ENCODE measurements at places on chromosomes 2 and 18.

- DNase-seq: no peak
These were observed 69.7 kb downstream of the RNF144A start for GRCh38 chr2:6986912-6987361.

- DNase-seq: no peak
These were observed 8.4 kb upstream of the CD226 start for GRCh38 chr18:69956057-69956456.

- no peak for DNase-seq
These were observed 1.2 kb upstream of the CDK5R2 start for GRCh38 chr2:218958276-218958675.

GRCh38 chr18:8869696-8870095 lies 164.3 kb downstream of the MTCL1 start:
- no peak for DNase-seq

GRCh38 chr18:75208836-75209128 lies 157 bp downstream of the PTGR3 start:
- no peak for DNase-seq

DNA sequence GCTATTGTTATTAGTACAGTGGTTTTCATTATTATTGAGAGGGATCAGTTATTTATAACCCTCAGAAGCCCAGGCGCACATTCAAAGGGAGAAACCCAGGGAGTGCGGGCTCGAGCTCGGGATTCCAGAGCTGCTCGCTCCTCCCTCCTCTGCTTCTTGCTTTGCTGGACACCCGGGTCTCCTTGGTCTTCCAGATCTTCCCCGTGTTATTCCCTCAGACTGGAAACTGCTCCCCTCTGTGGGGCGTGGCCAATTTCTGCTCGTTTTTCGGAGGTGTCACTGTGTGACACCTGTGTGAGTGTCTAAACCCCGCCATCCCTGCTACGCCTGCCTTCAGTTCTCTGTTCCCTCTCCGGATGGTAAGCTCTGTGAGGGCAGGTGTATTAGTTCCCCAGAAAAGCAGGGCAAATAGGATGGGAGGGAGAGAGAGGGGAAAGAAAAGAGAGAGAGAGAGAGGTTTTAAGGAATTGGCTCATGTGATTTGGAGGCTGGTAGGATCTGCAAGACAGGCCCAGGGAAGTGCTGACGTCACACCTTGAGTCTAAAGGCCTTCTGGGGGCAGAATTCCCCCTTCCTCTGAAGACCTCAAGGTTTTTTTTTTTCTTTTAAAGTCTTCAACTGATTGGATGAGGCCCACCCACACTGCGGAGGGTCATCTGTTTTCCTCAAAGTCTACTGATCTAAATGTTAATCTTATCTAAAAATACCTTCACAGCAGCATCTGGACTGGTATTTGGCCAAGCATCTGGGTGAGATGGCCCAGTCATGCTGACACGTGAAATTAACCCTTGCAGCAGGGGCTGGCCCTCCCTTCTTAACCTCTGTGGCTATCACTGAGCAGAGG lies 457.3 kb upstream of the ID2 start:
- DNase-seq: no peak

- no peak for DNase-seq
These were observed 243.5 kb downstream of the GBX2 start for GRCh38 chr2:235924675-235925063.

- DNase-seq: no peak
These were observed 247.7 kb upstream of the CCDC68 start for GRCh38 chr18:55206927-55207326.

DNA sequence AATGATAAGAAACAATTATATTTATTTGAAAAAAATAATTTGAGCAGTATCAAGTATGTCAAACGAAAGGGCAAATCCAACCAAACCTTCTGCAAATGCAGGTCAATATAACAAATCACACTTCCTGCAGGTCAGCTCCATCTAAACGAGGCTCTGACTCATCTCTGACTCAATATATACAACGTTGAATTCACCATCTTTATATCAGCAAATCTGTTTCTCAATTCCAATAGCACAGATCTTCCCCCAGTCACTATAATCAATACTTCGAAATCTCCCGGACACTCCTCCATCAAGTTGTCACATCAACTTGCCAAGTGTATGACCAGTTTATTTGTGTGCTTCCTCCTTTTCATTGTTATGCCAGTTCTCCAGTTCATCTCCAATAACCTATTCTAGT lies 388.9 kb downstream of the ZEB2 start:
- no peak for DNase-seq

DNA sequence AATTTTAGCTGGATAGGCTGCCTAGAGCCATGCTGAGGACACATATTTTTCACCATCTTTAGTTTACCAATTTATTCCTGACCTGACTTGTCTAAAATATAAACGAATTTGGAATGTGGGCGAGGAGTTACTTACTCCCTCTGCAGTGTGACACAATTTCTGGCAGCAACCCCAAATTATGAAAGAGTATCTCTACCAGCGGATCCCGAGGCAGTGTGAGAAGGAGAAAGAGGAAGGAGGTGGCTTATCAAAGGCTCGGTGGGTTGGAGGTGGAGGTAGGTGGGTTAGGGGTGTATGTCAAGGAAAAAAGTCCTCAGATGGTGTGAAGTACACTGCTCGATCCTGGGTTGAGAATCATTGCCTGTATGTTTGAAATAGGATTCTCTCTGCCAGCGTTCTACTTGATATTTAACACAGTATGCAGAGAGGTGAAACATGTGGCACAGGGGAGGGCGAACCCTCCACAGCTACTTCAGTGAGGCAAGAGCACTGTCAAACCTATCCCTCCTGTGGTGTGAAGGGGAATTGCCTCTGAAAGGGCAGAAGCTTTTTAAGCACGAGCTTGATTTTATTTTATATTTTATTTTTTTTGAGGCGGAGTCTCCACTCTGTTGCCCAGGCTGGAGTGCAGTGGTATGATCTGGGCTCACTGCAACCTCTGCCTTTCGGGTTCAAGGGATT lies 76.0 kb downstream of the RFTN2 start:
- DNase-seq: no peak

DNA sequence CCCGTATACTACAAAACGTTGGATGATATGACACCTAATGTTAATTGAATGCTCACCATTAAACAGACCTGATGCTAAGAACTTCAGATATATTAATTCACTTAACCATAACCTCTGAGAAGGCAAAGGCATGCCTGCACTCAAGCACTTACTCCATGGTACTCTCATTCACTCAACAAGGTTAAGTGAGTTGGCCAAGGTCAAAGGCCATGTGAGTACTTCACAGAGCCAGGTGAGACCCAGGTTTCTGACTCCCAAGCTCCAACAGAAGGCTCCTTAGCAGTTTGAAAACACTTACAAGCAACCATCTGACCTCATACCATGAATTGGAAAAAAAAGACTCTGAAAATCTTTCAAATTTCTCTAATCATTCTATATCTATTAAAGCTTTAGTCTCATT lies 198.8 kb downstream of the L3MBTL4 start:
- DNase-seq: no peak

DNA sequence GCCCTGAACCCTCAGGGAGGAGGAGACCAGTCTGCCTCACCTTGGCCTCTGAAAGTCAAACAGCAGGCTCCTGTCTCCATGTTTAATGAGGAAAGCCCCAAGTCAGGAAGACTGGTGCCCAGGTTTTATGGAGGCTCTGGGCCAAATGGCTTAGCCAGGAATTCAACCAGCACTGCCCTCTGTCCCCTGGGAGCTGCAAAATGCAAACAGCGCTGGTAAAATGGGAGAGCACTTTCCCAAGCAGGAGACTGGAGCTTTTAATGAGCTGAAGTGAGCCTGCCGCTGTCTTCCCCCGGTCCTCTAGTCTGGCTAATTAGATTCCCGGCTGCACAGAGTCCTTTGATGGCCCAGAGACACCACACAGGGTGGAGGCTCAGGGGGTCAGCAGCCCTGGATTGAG lies 276.0 kb upstream of the TRIB2 start:
- DNase-seq: no peak

- DNase-seq: no peak
These were observed 2135.6 kb upstream of the CELF4 start for GRCh38 chr18:39701055-39701783.

DNA sequence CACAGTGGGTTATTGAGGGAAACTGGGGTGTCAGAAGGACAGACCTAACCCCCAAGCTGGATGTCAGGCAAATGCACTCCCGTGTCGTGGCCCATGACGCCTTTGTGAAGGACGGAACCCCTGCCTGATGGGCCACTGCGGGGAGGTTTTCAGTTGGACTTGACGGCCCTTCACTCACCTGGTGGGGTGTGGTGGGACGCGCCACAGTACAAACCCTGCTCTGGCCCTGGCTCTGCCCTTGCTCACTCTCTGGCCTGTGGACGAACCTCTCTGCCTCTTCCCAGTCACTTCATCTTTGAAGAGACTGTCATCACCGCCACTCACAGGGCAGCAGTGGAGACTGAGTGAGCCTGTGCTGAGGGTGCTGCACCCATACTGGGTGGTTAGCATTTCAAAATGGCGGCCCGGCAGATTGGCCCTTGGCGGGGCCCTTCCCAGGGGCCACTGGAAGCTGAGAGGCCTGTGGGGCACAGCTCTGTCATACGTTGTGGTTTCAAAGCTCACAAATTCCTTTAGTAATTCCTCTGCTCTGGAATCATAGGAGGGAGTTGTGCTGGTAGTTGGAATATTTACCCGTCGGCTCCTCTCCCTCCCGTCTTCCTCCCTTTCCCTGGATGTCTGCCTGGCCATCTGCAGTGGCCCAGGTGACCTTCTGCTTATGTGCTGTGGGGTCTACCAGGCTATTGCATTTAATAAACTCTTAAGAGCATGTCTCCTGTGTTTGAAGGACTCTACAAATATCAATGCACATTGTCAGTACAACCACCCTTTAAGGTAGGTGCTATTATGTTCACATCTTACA lies 200.6 kb downstream of the CTIF start:
- DNase-seq: no peak

DNA sequence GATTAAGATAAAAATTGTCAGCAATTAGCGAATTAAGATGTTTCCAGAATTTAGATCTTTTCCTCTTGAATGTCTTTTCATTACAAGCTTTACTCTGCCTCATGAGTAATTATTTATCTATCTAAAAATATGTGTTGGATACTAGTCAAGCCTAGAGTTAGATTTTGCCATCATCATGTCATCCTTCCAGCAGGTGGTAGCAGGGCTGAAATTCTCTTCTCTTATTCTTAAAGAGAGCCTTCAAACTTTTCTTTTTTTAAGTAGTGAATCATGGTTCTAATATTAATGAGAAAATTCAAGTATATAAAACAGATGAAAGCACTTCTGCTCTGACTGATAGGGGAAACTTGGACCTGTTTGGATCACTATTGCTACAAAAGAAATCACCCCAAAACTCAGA lies 240.7 kb upstream of the EPAS1 start:
- DNase-seq: no peak

- no peak for DNase-seq
These were observed 14.6 kb upstream of the CHAC2 start for GRCh38 chr2:53753041-53753440.

- DNase-seq: no peak
These were observed 57.8 kb upstream of the MMADHC start for GRCh38 chr2:149645391-149645790.

GRCh38 chr18:36191711-36192110 lies 4.4 kb downstream of the MOCOS start:
- DNase-seq: no peak

DNA sequence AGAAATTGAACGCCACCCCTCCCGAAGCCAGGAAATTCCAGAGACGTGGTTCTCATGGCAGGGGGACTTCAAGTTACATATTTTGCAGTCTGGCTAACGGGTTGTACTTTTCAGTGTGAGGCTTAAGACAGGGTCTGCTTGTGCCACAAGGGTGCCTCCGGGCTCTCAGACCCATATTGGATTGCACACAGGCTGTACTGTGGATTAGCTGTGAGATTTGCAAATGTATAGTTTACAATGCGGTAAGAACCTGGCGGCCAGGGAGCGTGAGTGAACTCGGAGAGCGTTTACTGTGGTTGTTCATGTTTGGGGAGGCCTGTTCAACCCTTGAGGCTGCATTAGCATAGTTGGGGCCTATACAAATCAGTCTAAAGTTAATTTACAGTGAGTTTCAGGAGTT lies 143.9 kb upstream of the SIX2 start:
- no peak for DNase-seq

DNA sequence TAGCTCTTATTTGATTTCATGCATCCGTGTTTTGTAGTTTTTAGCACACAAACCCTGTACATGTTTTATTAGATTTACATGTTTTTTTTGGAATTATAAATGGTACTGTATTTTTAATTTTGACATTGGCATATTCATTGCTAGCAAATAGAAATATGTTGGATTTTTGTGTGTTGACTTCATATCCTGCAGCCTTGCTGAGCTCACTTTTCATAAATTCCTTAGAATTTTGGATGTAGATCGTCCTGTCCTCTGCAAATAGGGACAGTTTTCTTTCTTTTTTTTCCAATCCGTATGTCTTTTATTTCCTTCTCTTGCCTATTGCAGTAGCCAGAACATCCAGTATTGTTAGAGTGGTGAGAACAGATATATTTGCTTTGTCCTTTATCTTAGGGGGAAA lies 46.7 kb upstream of the GPR17 start:
- no peak for DNase-seq

DNA sequence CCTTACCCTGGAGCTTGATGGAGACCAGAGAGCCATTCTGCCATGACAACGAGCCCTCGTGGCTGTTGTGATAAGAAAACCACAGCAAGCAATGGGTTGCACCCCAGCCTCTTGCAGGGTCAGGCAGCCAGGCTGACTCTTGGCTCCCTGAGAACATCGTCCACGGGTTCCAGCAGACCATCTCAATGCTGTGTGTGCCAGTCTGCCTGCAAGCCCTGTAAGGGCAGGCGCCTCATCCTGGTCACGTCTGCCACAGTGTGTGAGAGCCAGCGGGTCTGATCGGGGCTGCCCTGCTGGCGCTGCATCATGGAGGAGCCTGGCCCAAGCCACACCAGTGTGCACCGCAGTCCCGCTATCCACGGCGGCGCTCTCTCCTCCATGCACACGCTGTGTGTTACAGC lies 71.0 kb upstream of the MGAT4A start:
- no peak for DNase-seq

DNA sequence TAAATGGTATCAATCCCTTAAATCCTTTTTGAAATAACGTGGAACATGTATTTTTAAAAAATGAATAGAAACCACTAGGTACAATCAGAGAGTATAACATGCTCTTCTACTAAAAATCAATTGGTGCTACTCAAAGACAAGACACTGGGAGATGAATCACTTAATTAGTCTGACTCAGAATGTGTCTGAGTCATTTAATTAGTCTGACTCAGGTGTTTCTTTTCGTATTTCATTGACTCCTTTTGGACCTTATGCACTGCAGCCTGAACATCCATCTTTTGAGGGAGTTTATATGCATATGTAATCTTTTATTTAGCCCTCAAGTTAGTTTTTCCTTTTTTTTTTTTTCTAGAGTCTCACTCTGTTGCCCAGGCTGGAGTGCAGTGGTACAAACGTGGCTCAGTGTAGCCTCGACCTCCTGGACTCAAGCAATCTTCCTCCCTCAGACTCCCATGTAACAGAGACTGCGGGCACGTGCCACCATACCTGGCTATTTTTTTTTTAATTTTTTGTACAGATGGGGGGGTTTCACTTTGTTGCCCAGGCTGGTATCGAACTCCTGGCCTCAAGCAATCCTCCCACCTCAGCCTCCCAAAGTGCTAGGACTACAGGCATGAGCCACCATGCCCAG lies 26.5 kb downstream of the PPP4R3B start:
- DNase-seq: no peak

Measured in Right ventricle myocardium superior (tissue), 1 donor.